ENCODE measurements at places on chromosomes 2 and 18. TPM values are rescaled to one million over a fixed set of nuclear protein-coding genes. Genes with fewer than 3 reads are reported as not detected.

The GPR39 gene
- total RNA-seq, result 0.06 TPM

The ANKRD30BL gene
- not detected for total RNA-seq

The ACTG2 gene
- 1.3 TPM for total RNA-seq

The NT5DC4 gene
- total RNA-seq, result not detected

The UCN gene
- 1.2 TPM for total RNA-seq

The FAM110C gene
- not detected for total RNA-seq

The CRYBA2 gene
- total RNA-seq, result not detected

The TRAPPC12 gene
- 59.6 TPM for total RNA-seq

The COLEC12 gene
- 73.4 TPM for total RNA-seq

The RBM43 gene
- total RNA-seq, result 12.3 TPM

The RGPD4 gene
- not detected for total RNA-seq

The MATN3 gene
- total RNA-seq, result 0.62 TPM

The POTEJ gene
- total RNA-seq, result not detected

The ERICH2 gene
- not detected for total RNA-seq

The TNFAIP6 gene
- total RNA-seq, result 19.3 TPM

The NCKAP5 gene
- not detected for total RNA-seq

The RPL31 gene
- total RNA-seq, result 1,179 TPM

The EPB41L3 gene
- 29.3 TPM for total RNA-seq

The MPP4 gene
- 0.62 TPM for total RNA-seq

The DSC1 gene
- not detected for total RNA-seq

The GBX2 gene
- not detected for total RNA-seq

The CYRIA gene
- 2.9 TPM for total RNA-seq

The IL36RN gene
- total RNA-seq, result not detected

The GKN1 gene
- total RNA-seq, result not detected

The ANTXR1 gene
- 65.2 TPM for total RNA-seq

The ITGA6 gene
- 6.8 TPM for total RNA-seq

The LDLRAD4 gene
- 0.12 TPM for total RNA-seq

The PPP1R1C gene
- not detected for total RNA-seq

The IL36A gene
- total RNA-seq, result not detected

The ARPC2 gene
- total RNA-seq, result 177 TPM
